A549 (cell line): ENCODE measurements at places on chromosomes 16 and 17.

GRCh38 chr17:27946513-27946912 lies 53.3 kb upstream of the LYRM9 start:
- DNase-seq: no peak

DNA sequence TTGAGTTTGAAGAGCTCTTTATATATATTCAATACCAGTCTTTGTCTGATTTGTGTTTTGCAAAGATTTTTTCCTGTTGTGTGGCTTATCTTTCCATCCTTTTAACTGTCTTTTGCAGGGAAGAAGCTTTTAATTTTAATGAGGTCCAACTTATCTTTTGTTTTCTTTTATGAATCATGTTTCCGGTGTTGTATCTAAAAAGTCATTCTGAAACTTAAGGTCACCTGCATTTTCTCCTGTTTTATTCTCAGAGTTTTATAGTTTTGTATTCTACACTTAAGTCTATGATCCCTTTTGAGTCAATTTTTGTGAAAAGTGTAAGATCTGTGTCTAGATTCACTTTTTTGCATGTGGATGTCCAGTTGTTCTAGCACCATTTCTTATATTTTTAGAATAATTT lies 24.6 kb upstream of the COX10 start:
- DNase-seq: no peak

- DNase-seq: no peak
Observed at GRCh38 chr17:56822725-56823124, 11.0 kb downstream of the C17orf67 start.

DNA sequence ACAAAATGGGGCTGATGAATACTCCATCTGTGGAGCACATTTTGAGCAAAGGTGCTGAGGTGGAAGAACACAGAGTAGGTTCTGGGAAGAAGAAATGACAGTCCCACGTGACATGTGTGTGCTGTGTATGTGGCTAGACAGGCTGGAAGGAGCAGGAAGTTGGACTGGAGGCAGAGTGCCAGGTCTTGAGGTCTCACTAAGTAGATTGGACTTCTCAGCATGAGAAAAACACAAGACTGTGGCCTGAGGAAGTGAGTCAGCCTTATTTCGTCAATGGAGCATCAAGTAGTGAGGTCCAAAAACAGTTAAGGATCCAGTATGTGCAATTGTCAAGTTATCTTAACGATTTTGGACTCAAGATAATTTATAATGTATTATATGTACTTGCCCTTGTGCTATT lies 736.5 kb downstream of the KCNJ2 start:
- peak; percentile 20 for DNase-seq

- no peak for DNase-seq
Observed at GRCh38 chr16:80263181-80263823, 277.5 kb upstream of the DYNLRB2 start.

- no peak for DNase-seq
Observed at GRCh38 chr16:67423611-67424260, 7.2 kb upstream of the HSD11B2 start.

DNA sequence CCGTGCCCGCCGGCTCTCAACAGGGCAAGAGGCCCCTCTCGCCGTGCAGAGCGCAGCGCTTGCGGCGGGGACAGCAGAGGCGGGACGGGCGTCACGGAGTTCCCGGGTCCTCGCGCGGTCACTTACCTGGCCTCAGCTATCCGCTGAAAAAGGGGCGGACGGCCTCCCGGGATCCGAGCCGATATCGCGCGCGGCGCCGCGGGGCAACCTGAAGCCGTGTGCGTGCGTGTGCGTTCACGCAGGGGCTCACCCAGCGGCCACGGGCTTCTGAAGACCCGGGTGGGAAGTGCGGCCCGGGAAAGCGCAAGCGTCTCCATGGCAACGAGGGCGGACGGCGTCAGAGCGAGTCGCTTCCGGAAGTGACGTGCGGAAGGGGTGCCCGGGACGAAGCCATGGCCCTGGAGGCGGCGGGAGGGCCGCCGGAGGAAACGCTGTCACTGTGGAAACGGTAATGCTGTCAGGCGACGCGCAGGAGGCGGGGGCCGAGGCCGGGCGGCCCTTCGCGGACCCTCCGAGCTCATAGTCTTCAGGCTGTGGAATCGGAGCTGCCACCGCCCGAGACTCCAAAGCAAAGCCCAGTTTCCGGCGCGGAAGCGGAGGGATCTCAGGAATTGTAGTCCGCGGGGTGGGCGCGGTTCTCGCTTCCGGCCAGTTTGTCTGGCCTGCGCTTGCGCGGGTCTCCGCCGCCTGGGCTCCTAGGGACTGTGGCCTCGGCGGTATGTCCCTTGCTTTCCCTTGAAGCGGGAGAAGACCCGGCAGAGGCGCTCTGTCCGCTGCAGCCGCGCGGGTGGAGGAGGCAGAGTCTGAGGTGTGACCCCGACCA lies at the start of gene ENDOV:
Gene ENDOV, plus strand, starts transcription at position 365 of the 823 bp plus-strand sequence. Its CDS starts 28 bp downstream, at position 393.
- DNase-seq: peak; percentile 99

GRCh38 chr17:58527949-58528348 lies 13.5 kb upstream of the MTMR4 start:
- DNase-seq: no peak

DNA sequence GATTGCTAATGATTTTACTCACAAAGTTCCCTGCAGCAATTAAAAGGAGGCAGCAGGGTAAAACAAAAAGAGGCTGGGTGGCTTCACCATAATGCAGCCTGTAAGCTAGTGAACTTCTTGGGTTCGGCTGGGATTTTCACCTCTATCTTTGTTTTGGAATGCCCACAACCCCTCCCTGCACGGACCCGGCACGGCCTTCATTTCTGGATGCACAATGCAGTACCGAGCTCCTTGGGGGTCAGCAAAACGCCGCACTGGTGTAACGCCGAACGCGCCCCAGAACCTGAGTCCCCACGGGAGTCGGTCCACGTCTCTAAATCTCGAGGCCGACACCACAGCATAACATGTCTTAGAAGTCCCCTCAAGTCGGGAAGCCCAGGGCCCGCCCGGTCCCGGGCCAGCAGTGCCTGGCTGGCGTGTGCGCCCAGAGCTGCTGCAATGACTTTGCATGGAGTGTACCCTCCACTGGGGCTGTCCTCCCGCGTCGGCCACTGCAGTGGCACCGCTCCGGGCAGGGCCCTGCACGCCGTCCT lies 759 bp downstream of the UBE2O start:
- DNase-seq: no peak

DNA sequence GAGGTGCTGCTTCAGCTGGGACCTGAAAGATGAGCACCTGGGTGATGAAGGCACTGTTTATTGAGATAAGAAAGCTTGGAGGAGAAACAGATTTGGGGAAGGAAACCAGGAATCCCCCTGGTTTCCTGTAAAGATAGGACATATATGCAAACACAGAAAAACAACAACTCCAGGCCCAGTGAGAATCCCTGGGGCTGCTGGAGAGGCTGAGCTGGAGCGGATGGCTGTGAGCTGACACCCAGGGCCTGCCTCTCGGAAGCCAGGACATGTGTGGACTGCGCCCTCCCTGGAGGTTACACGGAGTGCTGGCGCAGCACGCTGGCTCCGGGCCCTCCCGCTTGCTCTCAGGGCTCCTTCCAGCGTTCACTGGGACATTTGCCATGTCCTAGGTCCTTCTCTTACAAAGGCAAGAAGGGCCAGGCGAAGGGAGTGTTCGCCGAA lies 57.5 kb downstream of the CYB5B start:
- no peak for DNase-seq

DNA sequence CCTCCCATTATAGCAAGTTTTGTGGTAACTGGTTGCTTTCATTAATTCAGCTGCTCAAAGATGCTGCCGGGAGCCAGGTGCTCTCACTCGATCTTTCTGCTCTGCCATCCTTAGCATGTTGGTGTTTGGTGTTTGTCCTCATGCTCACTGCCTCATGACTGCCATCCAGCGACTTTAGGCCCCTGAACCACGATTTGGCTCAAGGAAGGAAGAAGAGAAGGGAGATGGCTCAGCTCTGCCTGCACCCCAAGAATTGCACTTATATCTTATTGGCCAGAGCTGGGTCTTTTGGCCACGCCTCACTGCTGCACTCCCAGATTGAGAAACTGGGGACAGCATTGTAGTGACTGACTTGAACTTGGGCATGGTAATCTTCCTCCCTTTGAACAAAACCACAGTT lies 52.7 kb downstream of the ARSG start:
- no peak for DNase-seq

DNA sequence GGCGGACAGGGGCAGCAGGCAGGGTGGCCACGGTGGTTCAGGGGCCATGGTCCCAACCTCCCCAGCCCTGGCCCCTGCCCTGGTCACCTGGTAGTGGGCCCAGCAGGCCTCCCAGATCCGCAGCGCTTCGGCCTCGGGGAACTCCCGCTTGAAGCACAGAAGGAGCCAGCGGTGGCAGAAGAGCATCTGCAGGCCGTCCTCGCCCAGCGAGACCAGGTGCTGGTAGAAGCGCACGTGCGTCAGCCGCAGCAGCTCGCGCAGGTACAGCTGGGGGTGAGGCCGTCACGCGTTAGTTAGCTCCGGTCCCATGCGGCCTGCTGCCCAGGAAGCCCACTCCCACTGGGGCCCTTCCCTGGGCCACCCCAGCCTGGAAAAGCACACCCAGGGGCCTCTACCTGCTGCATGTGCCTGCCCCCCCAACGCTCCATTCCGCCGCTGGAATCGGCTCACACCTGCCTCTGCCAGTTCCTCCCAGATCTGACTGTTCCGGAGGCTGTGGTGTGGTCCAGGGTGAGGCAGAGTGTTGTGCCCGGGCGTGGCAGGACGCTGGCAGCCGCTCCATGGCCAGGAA lies 90.8 kb downstream of the TBC1D16 start:
- no peak for DNase-seq

GRCh38 chr16:3266873-3267537 lies 10.6 kb upstream of the MEFV start:
- peak; percentile 43 for DNase-seq

DNA sequence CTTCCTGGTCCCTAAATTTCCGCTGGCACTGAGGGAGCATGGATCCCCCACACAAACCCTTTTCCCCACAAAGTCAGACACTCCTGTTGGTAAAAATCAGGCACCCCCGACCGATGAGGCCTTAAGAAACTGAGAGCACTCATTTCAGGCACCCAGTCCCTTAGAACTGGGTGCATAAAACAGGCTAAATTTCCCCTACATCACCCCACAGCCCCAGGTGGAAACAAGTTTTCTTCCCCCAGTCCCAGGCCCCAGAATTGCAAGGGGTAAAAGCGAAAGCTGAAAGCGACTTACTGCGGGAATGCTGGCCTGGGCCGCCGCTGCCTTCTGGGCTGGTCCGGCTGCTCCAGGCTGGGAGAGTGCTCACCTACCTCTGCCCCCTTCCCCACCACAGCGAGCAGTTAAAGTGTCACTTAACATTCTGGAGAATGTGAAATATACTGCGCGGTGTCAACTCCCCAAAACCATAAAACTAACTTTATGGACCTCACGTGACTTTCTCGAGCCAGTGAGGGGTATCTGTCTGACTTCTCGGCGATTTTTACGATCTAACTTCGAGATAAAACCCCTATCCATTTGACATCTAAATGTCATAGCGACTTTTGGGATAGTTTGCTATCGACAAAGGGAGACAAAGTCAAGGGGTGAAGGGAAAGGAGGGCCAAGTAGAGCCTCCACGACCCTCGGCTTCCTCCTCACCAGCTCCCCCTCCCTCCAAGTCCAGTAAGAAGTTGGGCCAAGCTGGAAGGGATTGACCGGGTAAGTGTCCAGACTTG lies at the start of gene HOXB3:
Gene HOXB3, minus strand, starts transcription at position 411 of the 776 bp plus-strand sequence. CDS start 37,767 bp downstream, outside the sequence.
- DNase-seq: no peak

- no peak for DNase-seq
Observed at GRCh38 chr16:72210072-72210471, 38.1 kb upstream of the PMFBP1 start.

- no peak for DNase-seq
Observed at GRCh38 chr17:44253006-44253405, 14.9 kb downstream of the SLC4A1 start.

DNA sequence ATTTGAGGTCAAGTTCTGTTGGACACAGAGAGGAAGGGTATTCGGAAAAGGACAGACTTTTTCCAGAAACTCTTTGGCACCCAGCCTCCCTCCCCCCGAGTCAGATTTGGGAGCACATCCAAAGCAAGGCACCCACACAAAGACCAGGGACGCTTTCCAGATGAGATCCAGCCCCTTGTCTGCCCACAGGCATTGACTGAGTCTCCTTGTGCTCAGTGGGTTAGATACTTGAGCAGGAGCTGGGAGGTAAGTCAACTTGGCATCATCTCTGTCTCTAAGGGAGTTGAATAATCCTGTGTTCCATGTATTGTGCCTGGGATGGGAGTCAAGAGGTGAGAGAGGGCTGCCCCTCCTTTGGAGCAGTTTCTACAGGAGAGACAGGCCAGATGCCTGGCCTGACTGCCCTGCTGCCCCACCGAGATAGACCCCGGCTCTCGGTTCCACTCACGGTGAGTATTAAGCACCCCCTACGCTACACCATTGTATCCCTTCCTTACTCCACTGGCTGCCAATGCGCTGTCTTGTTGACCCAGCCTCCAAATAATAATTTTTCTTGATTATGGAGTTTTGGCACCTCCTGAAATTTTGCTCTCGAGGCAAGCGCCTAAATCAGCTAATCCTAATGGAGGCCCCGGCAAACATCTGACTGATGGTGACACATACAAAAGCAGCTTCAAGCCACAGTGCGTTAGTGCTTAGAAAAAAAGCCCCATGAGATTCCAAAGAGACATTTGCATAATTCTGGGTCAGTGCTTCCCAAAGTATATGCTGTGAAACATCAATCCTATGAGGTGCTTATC lies 29.6 kb upstream of the MAP3K14 start:
- DNase-seq: no peak

DNA sequence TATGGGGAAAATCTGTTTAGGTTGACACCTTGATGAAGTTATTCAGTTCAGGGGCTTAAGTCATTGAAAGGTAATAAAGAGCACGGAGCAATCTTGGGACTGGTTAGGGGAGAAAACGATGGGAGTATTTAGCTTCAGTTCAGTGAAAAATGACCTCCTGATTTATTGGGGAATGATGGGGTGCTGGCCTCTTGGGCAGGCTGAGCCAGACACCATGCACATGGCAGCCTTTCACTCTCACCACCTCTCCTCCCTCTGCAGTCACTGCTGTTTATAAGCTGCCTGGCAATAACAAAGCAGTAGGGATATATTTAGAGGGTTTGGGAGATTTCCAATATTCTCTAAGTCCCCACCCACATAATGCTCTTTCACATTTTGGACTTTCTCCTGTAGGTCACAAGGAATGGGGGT lies 140.5 kb upstream of the HS3ST2 start:
- DNase-seq: no peak

DNA sequence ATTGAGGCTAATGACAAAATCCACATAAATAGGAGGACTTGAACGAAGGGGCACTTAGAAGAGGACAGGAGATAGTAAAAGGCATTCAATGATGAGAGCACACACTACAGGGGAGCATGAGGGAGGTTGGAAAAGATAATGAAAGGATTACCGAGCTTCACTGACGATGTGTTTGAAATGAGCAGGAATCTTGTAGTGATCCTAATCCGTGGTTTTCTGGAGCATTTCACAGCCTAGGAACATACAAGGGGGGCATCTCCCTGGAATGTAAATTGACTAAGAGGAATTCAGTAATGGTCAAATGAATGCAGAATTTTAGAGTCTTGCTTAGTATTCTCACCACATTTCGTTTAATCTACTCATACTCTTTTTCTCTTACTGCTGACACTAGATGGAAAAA lies 5.2 kb downstream of the ATMIN start:
- DNase-seq: no peak

- no peak for DNase-seq
Observed at GRCh38 chr17:39763051-39763820, 25.5 kb downstream of the GRB7 start.

- no peak for DNase-seq
Observed at GRCh38 chr17:33086041-33086440, 94.4 kb downstream of the SPACA3 start.
